ENCODE measurements at places on chromosomes 16 and 17.

DNA sequence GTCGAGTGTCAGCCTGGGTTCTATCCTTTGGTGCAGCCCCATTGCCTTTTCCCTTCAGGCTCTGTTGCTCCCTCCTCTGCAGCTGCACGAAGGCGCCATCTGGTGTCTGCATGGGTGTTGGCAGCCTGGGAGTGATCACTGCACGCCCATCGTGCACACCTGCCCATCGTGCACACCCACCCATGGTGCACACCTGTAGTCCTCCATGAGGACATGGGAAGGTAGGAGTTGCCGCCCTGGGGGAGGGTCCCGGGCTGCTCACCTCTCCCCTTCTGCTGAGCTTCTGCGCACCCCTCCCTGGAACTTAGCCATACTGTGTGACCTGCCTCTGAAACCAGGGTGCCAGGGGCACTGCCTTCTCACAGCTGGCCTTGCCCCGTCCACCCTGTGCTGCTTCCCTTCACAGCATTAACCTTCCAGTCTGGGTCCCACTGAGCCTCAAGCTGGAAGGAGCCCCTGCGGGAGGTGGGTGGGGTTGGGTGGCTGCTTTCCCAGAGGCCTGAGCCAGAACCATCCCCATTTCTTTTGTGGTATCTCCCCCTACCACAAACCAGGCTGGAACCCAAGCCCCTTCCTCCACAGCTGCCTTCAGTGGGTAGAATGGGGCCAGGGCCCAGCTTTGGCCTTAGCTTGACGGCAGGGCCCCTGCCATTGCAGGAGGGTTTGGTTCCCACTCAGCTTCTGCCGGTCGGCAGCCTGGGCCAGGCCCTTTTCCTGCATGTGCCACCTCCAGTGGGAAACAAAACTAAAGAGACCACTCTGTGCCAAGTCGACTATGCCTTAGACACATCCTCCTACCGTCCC is 2.9 kb downstream of the CTRL start:
- peak; percentile 88 for DNase-seq

DNA sequence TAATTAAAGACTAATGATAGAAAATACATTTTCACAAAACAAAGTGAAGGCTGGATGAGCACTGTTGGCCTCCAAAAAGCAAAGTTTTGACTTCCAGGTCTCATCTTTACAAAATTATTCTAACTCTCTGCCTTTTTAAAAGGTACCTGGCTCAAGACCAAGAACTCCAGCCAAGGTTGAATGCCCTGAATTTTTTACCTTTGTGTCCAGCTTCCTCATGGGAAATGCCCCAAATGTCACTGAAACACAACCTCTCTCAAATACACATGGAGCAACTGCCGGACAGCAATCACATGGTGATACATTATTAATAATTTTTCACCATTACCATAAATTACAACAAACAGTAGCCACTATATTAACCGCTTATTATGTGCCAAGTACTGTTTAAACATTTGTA is 32.2 kb downstream of the ADAMTS18 start:
- DNase-seq, result no peak

GRCh38 chr17:31597646-31598398 is 206.3 kb downstream of the RAB11FIP4 start:
- DNase-seq, result no peak

- peak; percentile 64 for DNase-seq
These were observed 23.3 kb upstream of the CDRT4 start for GRCh38 chr17:15490634-15491261.

DNA sequence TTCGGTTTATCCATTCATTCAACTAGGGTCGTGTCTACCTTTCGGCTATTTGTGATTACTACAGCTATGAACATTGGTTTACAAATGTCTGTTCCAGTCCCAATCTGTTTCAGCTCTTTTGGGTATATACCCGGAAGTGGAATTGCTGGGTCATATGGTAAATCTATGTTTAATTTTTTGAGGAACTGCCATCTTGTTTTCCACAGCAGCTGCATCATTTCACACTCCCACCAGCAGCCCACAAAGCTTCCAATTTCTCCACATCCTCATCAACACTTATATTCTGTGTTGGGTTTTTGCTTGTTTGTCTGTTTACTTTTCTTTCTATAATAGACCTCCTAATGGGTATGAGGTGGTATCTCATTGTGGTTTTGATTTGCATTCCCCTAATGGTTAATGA is 48.7 kb upstream of the GINS3 start:
- DNase-seq, result no peak

DNA sequence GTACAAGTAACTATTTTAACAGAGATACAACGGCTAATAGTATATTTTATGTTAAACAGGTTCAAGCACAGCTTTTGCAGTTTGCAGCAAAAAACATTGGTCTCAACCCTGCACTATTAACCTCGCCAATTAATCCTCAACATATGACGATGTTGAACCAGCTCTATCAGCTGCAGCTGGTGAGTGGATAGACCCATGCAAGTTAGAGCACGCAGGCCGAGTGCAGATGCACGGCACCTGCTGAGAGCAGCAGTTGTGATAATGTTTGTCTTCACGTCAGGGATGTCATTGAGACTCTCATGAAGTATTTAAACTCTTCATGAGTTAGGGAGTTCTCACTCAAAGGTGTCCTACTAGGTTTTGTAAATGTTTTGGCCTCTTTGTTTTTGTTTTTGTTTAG is 45.6 kb downstream of the TMC6 start:
- no peak for DNase-seq

DNA sequence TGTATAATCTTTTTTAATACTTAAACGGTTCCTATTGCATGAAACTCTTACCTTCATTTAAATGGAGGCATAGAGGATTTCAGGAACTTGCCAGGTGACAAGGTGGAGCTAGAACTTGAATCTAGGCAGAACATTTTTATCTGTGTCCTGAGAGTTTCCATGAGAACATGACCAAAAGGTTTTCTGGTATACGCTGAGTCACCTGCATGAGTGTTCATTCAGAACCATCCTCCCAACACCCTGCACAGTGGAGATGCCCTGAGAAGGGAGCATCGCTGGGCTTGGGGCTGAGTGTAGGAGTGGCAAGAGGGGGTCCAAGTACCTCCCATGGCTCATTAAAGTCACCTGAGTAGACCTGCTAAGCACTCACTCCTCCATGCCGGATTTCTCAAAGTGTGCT is 169.7 kb upstream of the CACNG5 start:
- DNase-seq, result no peak

Measured in stimulated activated CD8-positive, alpha-beta memory T cell treated with anti-CD3 and anti-CD28 coated beads, Interleukin-4, amount 100 ng/mL, for 48 hours (primary cell).